ENCODE measurements at places on chromosomes 16 and 17. TPM values are rescaled to one million over a fixed set of nuclear protein-coding genes. Genes with fewer than 3 reads are reported as not detected.

Gene CEMP1
- total RNA-seq: 0.44 TPM

Gene ORC6
- 36.5 TPM for total RNA-seq

Gene NFAT5
- 41.3 TPM for total RNA-seq

Gene DRC3
- not detected for total RNA-seq

Gene LGALS9B
- total RNA-seq: 0.59 TPM

Gene CLEC18C
- 1.2 TPM for total RNA-seq

Gene TBC1D3
- total RNA-seq: not detected

Gene TRPV3
- total RNA-seq: 0.20 TPM

Gene TMEM219
- 54.0 TPM for total RNA-seq

Gene RNF167
- 323 TPM for total RNA-seq

Gene KRTAP16-1
- total RNA-seq: not detected

Gene CACNG5
- not detected for total RNA-seq

Gene KRT24
- not detected for total RNA-seq
